ENCODE measurements at places on chromosomes 7 and 10. TPM values are rescaled to one million over a fixed set of nuclear protein-coding genes. Genes with fewer than 3 reads are reported as not detected.

- DNase-seq = no peak
These were observed 178.2 kb downstream of the HIBADH start for GRCh38 chr7:27484451-27484850.

- peak; percentile 25 for DNase-seq
These were observed 642 bp upstream of the PRKG1 start for GRCh38 chr10:51073453-51074237.

DNA sequence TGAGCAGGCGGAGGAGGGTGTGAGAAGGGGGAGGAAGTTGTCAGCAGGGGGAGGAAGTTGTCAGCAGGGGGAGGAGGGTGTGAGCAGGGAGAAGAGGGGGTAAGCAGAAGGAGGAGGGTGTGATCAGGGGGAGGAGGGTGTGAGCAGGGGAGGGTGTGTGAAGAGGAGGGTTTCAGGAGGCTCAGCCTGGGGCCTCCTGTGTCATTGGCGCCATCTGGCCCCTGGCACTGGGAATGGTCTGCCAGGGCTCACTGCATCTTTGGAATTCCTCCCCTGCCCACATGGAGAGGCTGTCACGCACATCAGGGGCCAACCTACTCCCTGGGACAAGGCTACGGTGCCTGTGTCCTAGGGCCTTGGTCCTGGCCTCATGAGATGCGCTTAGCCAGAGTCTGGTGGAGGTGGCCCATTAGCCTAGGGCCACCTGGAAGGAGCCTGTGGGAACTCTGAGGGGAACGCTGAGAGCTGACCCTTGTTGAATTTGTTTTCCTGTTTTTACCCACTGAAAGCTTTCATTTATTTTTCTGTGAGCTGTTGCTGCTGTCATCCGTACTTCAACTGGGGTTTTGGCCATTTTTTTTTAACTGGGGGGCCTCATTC is 18.0 kb downstream of the CAMK2B start:
- DNase-seq = peak; percentile 74

The HACD1 gene
- 13.2 TPM for total RNA-seq

DNA sequence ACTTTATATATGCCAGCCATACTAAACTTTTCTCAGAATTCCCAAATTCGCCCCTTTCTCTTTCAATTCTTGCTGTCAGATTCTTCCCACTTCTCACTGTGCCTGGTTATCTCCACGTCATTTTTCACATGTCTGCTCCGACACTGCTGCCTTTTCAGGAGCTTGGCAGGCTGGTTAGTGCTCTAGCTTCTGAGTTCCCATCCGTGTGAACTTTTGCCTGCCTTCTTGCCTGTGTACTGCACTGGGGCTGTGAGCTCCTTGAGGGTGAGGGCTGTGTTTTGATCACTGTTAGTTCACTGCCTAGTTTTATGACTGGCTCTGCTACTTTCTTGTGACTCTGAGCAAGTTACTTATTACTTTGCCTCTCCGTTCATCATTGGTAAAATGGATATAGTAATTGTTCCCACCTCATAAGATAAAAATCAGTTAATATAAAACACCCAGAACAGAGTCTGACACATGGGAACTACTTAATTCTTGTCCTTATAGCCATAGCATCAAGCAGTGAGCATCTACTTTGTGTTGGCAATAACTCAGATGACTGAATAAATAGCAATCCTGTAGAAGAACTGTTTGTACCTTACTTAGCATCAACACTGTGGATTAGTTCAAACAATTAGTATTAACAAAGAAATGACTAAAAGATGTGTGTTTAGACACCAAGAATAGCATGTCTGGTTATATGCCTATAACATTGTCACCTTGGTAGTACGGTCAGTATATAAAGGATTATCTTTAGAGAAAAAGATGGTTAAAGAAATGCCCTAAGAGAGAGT is 5.5 kb downstream of the GSTO1 start:
- DNase-seq = no peak

GRCh38 chr7:4838626-4839334 is 23.1 kb downstream of the PAPOLB start:
- no peak for DNase-seq

Measured in Calu3 (cell line).